Lower lobe of right lung (tissue), 2 donors: ENCODE measurements at places on chromosomes 12 and 14. TPM values are rescaled to one million over a fixed set of nuclear protein-coding genes. Genes with fewer than 3 reads are reported as not detected.

SMCO3 gene
- total RNA-seq, result 0.68 TPM

KLRC1 gene
- total RNA-seq, result 1.8 TPM

PKP2 gene
- 3.0 TPM for total RNA-seq

DIO3 gene
- 1.9 TPM for total RNA-seq

ERBB3 gene
- 80.5 TPM for total RNA-seq

RD3L gene
- not detected for total RNA-seq

NEK9 gene
- total RNA-seq, result 97.7 TPM

CLEC4E gene
- 21.5 TPM for total RNA-seq

PIK3C2G gene
- total RNA-seq, result 0.59 TPM

RNASE3 gene
- total RNA-seq, result not detected

FLVCR2 gene
- total RNA-seq, result 42.4 TPM

CDC42BPB gene
- 114 TPM for total RNA-seq

DNA sequence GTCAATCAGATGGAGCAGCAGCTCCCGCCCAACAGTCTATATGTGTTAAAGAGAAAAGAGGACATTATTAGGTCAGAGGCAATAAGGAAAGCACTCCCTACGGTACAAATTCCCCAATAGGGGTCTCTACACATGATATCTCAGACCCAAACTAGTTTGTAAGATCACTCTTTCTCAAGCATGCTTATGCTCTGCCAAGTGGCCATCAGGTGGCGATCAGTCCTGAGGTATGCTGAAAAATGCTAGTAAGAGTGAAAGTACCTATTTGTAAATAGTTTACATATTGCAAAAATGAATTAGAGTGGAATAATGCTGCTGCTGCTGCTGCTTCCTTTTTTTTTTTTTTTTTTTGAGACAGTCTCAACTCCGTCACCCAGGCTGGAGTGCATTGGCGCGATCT lies 61.0 kb downstream of the CPM start:
- no peak overlapping the region for H3K4me3 ChIP-seq
- DNase-seq, result no peak
- peaks cover 66% of the 10 kb centered on the region for H3K36me3 ChIP-seq
- H3K27me3 ChIP-seq, result no peaks in the 10 kb centered on the region
- no peak overlapping the region for H3K27ac ChIP-seq
- H3K4me1 ChIP-seq, result no peaks in the 10 kb centered on the region

DNA sequence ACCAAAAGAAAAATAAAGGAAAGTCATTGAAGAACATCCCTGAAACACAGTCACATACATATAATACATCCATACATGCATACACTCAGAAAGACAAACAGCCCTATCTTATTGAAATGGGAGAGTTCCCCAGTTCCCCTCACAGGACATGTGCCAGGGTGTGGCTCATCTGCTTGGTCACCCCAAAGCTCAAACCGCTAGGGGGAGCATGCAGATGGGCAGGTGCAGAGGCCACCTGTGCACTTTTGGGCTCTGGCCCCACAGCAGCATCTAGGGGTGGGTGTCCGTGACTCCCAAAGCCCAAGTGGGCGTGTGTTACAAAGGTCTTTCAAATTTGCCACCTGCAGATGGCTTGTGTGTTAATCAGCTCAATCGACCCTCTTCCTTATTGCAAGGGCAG lies 75.2 kb downstream of the CMAS start:
- H3K27ac ChIP-seq, result no peak overlapping the region
- H3K27me3 ChIP-seq, result no peaks in the 10 kb centered on the region
- H3K4me1 ChIP-seq, result no peaks in the 10 kb centered on the region
- DNase-seq, result no peak

- DNase-seq, result no peak
- peaks cover 32% of the 10 kb centered on the region for H3K4me1 ChIP-seq
- H3K27ac ChIP-seq, result no peak overlapping the region
Measured at GRCh38 chr12:120855823-120856588, 48.2 kb downstream of the SPPL3 start.

GRCh38 chr14:89933002-89933401 lies 21.5 kb downstream of the EFCAB11 start:
- no peaks in the 10 kb centered on the region for H3K36me3 ChIP-seq
- no peak overlapping the region for H3K4me3 ChIP-seq
- H3K27ac ChIP-seq, result no peak overlapping the region
- no peaks in the 10 kb centered on the region for H3K4me1 ChIP-seq
- no peaks in the 10 kb centered on the region for H3K27me3 ChIP-seq

GRCh38 chr14:52131640-52132320 lies 62.9 kb upstream of the NID2 start:
- no peak overlapping the region for H3K4me3 ChIP-seq
- DNase-seq, result no peak
- H3K4me1 ChIP-seq, result no peaks in the 10 kb centered on the region
- H3K27ac ChIP-seq, result no peak overlapping the region

DNA sequence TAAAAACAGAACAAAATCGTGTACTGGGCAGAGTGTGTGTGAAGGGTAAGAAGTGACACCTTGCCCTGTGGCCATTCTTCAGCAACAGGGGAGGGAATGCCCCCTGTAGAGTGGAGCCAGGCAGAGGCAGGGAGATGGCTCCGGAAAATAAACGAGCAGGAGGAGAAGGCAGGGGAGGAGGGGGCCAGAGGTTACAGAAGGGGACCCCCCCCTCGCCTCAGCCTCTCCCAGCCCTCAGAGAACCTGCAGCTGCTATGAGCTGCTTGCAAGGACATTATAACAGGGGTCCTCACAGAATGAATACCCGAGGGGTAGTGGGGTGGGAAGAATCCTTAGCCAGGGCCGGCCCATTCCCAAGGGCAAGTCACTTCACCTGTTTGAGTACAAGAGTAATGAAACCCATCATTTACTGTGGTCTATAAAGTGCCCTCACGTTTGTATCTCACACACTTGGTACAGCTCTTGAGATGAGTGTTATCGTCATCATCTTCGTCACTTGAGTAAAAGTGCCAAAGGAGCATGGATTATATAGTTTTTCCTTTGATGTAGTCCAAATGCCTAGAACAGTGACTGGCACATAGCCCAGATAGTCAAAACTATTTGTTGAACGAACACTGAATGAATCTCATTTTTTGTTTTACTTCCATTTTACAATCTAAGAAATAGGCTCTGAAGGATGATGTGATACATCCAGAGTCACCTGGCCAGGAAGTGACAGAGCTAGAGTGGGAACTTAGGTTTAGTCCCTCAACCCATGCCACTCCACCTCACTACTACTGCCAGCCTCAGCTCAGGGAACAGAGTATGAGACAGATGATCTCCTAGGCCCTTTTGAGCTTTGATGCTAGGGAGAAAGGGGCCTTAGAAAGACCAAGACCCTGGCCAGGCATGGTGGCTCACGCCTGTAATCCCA lies 14.5 kb downstream of the SCNN1A start:
- peak overlapping the region; percentile 97 for H3K27ac ChIP-seq
- no peak overlapping the region for H3K4me3 ChIP-seq
- H3K27me3 ChIP-seq, result no peaks in the 10 kb centered on the region

GRCh38 chr14:36503771-36504741 lies 16.0 kb downstream of the NKX2-1 start:
- peak overlapping the region; percentile 53 for H3K4me3 ChIP-seq
- no peaks in the 10 kb centered on the region for H3K36me3 ChIP-seq
- peak overlapping the region; percentile 87 for H3K27ac ChIP-seq
- H3K4me1 ChIP-seq, result peaks cover 10% of the 10 kb centered on the region
- peaks cover 75% of the 10 kb centered on the region for H3K27me3 ChIP-seq

GRCh38 chr14:60090864-60091519 lies 731 bp upstream of the PCNX4 start:
- no peaks in the 10 kb centered on the region for H3K27me3 ChIP-seq
- peak; percentile 45 for DNase-seq
- H3K4me3 ChIP-seq, result peak overlapping the region; percentile 78
- peak overlapping the region; percentile 97 for H3K27ac ChIP-seq
- no peaks in the 10 kb centered on the region for H3K36me3 ChIP-seq

- DNase-seq, result no peak
- H3K36me3 ChIP-seq, result no peaks in the 10 kb centered on the region
- no peak overlapping the region for H3K4me3 ChIP-seq
Measured at GRCh38 chr12:27180906-27181505, 63.1 kb upstream of the STK38L start.

DNA sequence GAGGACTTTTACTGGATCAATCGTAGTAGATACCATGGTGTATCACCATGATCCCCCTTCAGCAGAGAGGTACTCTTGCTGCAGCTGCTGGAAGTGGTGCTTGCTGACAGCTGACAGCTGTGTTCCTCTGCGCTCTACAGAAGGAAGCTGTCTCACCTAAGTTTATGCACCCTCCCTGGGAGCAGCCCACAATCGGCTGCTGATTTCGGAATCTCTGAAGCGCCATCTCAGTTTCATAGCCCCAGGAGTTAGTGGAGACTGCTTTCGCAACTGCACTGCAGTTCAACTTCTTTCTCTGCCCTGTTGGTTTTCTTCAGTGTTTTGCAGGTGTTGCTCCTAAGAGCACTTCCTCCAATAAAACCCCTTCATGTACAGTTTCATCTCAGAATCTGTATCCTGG lies 237.9 kb downstream of the PAWR start:
- no peaks in the 10 kb centered on the region for H3K27me3 ChIP-seq
- H3K4me1 ChIP-seq, result no peaks in the 10 kb centered on the region
- no peaks in the 10 kb centered on the region for H3K36me3 ChIP-seq
- H3K27ac ChIP-seq, result no peak overlapping the region
- DNase-seq, result no peak

DNA sequence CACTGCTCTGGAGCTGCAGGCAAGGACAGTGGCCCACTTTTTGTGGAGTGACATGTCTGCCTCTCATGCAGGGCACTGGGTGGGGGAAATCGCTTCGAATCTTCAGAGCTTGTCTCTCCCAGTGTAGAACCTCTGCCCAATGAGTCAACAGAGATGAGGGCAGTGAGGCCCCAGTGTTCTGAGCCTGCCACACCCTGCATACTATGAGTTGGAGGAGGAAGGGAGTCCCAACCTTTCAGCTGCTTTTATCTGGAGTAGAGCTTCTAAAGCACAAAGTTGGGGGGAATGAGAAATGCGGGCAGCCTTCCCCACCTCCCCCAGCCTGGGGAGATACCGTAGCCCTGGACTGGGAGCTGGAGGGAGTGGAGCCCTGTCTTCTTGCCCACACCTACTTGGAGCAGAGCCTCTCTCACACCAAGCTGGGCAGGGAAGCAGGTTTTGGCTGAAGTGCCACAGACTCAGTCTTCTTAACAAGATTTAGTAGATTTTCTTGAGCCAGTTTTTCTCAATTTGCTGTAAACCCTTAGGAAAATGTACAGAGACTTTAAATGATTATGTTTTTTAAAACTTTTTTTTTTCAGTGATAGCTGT lies 159.1 kb downstream of the ADGRD1 start:
- H3K27me3 ChIP-seq, result no peaks in the 10 kb centered on the region
- peaks cover 22% of the 10 kb centered on the region for H3K36me3 ChIP-seq
- H3K4me1 ChIP-seq, result no peaks in the 10 kb centered on the region
- H3K4me3 ChIP-seq, result no peak overlapping the region
- no peak overlapping the region for H3K27ac ChIP-seq
- peak; percentile 20 for DNase-seq

- H3K4me1 ChIP-seq, result peaks cover 7% of the 10 kb centered on the region
- H3K36me3 ChIP-seq, result peaks cover 15% of the 10 kb centered on the region
- DNase-seq, result no peak
- H3K4me3 ChIP-seq, result no peak overlapping the region
Measured at GRCh38 chr14:63524537-63525155, 18.5 kb downstream of the PPP2R5E start.

GRCh38 chr12:92505254-92506231 lies 197.2 kb upstream of the PLEKHG7 start:
- H3K4me1 ChIP-seq, result peaks cover 43% of the 10 kb centered on the region
- peak overlapping the region; percentile 22 for H3K4me3 ChIP-seq
- H3K27me3 ChIP-seq, result no peaks in the 10 kb centered on the region
- peak; percentile 59 for DNase-seq
- H3K27ac ChIP-seq, result peak overlapping the region; percentile 84

DNA sequence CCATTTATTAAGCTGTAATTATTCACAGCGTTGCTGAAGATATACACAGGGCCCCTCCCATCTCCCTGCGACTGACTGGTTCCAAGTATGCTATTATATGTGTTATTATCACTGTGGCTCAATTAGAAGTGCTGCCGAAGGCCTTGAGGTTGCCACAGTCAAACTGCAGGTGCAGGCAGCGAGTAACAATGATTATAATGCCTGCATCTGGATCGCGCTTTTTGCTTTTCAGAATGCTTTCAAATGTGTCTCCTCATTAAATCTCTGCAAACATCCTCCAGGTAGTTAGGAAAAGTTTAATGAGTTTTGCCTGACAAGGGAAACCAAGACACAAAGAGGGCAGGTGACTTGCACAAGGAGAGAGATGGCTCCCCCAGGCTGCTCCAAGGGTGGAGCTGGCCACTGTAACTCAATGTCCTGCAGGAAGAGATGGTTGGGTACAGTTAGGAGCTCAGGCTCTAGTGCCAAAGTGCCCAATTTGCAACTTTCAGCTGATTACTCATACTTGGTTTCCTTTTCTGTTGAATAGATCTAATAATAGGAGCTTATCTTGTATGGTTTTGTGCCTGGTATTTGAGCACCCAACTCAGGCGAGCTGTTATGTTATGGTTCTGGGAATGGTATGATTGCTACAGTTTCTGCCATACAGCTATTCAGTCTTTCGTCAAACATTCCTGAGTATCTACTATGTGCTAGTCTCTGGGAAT lies 1.7 kb upstream of the SYNE3 start:
- no peak for DNase-seq
- no peaks in the 10 kb centered on the region for H3K27me3 ChIP-seq
- peak overlapping the region; percentile 80 for H3K27ac ChIP-seq
- H3K4me1 ChIP-seq, result peaks cover 89% of the 10 kb centered on the region
- H3K4me3 ChIP-seq, result no peak overlapping the region
- H3K36me3 ChIP-seq, result no peaks in the 10 kb centered on the region

DNA sequence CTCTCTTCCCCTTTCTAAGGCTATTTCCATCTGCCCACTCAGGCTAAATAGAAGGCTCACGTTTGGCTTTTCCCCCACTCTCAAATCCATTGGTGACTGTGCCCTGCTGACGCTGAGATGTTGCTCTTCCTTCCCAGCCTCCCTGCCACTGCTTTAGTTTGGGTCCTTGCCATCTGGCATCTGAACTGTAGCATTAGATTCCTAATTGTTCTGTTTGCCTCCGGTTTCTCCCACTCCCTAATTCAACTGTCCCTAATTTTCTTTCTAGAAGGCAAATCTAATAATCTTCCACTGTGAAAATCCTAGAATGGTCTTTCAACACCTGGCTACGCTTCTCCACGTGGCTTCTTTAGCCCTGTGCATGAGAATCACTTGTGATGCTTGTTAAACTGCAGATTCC lies 37.6 kb upstream of the SMOC1 start:
- peaks cover 9% of the 10 kb centered on the region for H3K27me3 ChIP-seq
- H3K36me3 ChIP-seq, result no peaks in the 10 kb centered on the region

- DNase-seq, result no peak
- peaks cover 13% of the 10 kb centered on the region for H3K27me3 ChIP-seq
- no peaks in the 10 kb centered on the region for H3K4me1 ChIP-seq
- H3K4me3 ChIP-seq, result no peak overlapping the region
Measured at GRCh38 chr14:103204852-103205540, 81.7 kb downstream of the TNFAIP2 start.

- no peaks in the 10 kb centered on the region for H3K36me3 ChIP-seq
- no peak overlapping the region for H3K4me3 ChIP-seq
- no peak overlapping the region for H3K27ac ChIP-seq
- H3K4me1 ChIP-seq, result no peaks in the 10 kb centered on the region
Measured at GRCh38 chr12:94545935-94546771, 86.5 kb upstream of the CEP83 start.

GRCh38 chr12:69908203-69908602 lies 83.2 kb downstream of the MYRFL start:
- H3K4me1 ChIP-seq, result no peaks in the 10 kb centered on the region
- no peak for DNase-seq
- no peak overlapping the region for H3K4me3 ChIP-seq
- no peaks in the 10 kb centered on the region for H3K36me3 ChIP-seq
- no peak overlapping the region for H3K27ac ChIP-seq
